ENCODE measurements at places on chromosomes 13 and 19. TPM values are rescaled to one million over a fixed set of nuclear protein-coding genes. Genes with fewer than 3 reads are reported as not detected.

GRCh38 chr19:31378404-31378803, 29.2 kb upstream of the TSHZ3 start:
- peak; percentile 83 for DNase-seq
- no peaks in the 10 kb centered on the region for H3K27me3 ChIP-seq
- no peaks in the 10 kb centered on the region for H3K36me3 ChIP-seq
- no peak overlapping the region for H3K27ac ChIP-seq

- no peak overlapping the region for H3K4me3 ChIP-seq
- DNase-seq, result peak; percentile 61
- peaks cover 9% of the 10 kb centered on the region for H3K4me1 ChIP-seq
Observed at GRCh38 chr19:11268783-11269267, 6.5 kb upstream of the DOCK6 start.

GRCh38 chr13:98033277-98034247, 80.1 kb downstream of the IPO5 start:
- H3K27me3 ChIP-seq, result no peaks in the 10 kb centered on the region
- no peak overlapping the region for H3K4me3 ChIP-seq
- no peak overlapping the region for H3K27ac ChIP-seq
- DNase-seq, result no peak
- no peaks in the 10 kb centered on the region for H3K36me3 ChIP-seq
- H3K4me1 ChIP-seq, result no peaks in the 10 kb centered on the region

DNA sequence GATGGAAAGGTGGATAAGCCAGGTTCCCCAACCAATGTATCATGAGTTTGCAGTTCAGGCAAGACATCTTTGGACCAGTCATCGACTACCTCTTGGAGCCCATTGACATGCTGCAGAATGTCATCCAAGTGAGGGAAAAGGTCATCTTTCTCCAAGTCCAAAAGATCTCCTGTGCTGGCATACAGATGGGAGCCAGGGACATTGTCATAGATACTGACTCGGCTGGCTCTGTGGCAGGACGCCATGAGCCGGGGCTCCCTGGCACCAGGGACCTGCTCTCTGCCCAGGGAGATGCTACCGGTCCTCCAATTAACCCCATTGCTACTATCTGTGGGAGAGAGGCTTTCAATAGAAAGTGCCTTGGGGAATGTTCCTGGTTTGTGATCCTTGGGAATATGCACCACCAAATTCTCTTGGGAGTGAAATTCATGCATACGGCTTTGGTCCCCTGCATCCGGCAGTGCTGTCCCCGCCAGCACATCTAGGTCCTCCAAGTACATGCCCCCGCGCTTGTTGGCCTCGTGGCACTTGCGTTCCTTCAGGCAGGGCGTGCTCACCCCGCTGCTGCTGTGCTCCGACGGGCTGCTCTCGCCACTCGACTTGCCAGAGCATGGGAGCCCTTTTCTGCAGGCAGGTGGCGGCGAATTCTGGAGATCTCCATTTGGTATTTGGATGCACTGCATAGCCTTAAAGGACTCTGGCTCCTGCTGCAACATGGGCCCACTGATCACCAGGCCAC, 113.0 kb downstream of the KL start:
- H3K4me1 ChIP-seq, result peaks cover 37% of the 10 kb centered on the region
- H3K27me3 ChIP-seq, result no peaks in the 10 kb centered on the region
- peaks cover 34% of the 10 kb centered on the region for H3K36me3 ChIP-seq
- DNase-seq, result no peak

GRCh38 chr13:26557051-26557392, 461 bp upstream of the WASF3 start:
- peaks cover 30% of the 10 kb centered on the region for H3K27me3 ChIP-seq
- peaks cover 12% of the 10 kb centered on the region for H3K4me1 ChIP-seq
- no peaks in the 10 kb centered on the region for H3K36me3 ChIP-seq
- H3K4me3 ChIP-seq, result peak overlapping the region; percentile 42
- no peak for DNase-seq

DNA sequence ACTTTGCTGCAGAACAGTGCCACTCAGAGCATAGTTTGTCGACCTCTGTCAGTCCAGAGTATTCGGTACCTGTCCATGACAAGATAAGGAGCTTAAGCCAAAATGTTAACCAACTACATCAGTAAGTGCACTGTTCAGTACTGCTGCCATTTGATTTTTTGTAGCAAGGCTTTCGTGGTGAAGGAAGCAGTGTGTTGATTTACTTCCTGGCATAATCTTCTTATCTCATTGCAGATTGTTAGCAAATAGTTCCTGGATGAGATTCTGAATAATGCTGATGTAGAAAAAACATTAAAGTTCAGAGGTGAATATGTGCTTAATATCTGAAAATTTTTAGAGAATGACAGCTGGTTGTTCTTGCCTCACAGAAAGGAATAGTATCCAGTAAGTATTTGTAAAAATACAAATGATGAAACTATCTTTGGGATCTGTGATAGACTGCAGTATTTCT, 85.7 kb downstream of the LRRC63 start:
- H3K4me1 ChIP-seq, result peaks cover 13% of the 10 kb centered on the region
- H3K27ac ChIP-seq, result no peak overlapping the region
- H3K36me3 ChIP-seq, result no peaks in the 10 kb centered on the region

DNA sequence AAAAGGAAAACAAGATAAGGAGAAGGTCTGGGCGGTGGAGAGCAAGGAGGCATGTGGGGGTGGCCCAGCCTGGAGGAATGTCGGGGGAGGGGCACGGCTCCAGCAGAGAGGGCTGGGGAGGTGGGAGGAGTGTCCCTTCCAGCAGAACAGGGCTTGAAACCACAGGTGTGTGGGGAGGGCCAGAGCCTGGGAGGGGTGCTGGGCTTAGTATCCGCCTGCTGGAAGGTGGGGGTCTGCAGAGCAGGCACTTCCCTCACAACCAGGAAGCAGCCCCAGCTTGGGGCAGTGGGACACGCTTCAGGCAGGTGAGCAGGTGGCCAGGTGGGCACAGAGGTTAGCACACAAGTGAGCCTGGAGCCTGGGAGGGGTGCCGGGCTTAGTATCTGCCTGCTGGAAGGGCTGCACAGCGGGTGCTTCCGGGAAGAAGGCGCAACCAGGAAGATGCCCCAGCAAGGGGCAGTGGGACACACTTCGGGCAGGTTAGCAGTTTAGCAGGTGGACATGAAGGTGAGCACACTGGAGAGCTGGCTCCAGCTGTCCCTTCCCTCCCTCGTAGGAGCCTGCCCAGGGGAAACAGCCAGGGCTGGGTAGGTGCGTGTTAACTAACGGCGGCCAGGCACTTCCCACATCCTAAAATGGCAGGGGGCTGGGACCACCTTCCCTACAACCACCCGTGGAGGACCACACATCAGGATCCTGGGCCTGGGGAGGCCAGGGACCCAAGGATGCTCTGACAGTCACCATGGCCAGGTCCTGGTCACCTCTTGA, 3.0 kb downstream of the GAS6 start:
- peaks cover 7% of the 10 kb centered on the region for H3K36me3 ChIP-seq
- H3K27me3 ChIP-seq, result no peaks in the 10 kb centered on the region
- peak; percentile 42 for DNase-seq
- peaks cover 19% of the 10 kb centered on the region for H3K4me1 ChIP-seq
- H3K27ac ChIP-seq, result no peak overlapping the region

The FUT6 gene
- total RNA-seq, result not detected

The CAMSAP3 gene
- total RNA-seq, result not detected

The SOX21 gene
- total RNA-seq, result not detected

The KLK2 gene
- total RNA-seq, result not detected

The CALR3 gene
- total RNA-seq, result not detected

All from SJSA1 (cell line).